CD4-positive, CD25-positive, alpha-beta regulatory T cell (primary cell): ENCODE measurements at places on chromosomes 11 and 22. TPM values are rescaled to one million over a fixed set of nuclear protein-coding genes. Genes with fewer than 3 reads are reported as not detected.

- DNase-seq = no peak
Observed at GRCh38 chr11:19480540-19480939, 232.1 kb upstream of the NAV2 start.

GRCh38 chr11:101187748-101188147 is 58.1 kb upstream of the PGR start:
- no peak for DNase-seq

DNA sequence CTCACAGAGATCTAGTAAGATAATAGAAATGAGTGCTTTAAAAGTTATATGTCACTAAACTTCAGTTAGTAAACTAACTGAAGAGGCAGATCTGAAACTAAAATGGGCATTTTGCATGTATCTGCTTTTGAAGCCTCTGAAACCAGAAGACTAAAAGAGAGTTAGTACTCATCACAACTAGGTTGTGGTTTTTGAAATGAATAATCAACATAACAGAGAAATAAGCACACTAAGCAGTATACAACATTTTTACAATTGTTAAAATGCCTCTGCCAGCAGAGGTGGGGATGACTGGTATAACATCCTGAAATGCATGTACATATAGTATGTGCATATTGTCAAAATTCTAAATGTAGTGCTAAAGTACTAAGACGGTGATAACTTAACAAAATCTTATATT is 564.5 kb downstream of the DLG2 start:
- no peak for DNase-seq

DNA sequence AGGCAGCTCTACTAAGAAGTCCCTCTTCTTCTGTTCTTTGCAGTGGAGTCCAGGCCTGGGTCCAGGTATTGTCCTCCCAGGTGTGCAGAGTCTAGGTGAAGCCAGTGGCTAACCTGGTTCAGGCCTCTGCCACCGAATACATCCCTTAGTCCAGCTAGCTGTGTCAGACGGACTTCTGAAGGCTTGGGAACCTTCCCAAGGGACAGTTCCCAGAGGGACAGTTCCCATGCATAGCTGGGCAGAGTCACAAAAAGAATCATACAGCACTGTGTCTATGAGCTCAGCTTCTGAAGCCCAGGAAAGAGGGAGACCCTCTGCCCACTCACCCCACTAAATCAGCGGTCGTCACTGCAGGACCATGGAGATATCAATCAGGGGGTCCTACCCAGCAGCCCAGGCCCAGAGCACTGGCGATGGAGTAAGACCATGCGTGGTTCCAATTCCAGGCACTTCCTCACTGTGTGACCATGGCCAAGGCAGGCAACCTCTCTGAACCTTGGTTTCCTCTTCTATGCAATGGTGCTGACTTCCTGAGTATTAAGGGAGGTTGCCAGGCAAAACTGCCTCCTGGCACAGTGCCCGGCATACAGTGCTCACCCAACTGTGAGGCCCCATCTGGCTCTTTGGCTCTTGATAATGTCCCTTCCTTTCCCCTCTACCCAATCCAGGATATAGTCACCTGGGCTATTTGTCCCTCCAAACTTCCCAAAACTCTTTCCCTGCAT is 3.4 kb downstream of the MS4A10 start:
- DNase-seq = no peak

The TRIM64C gene
- polyA plus RNA-seq = not detected

The RIBC2 gene
- polyA plus RNA-seq = 0.15 TPM

DNA sequence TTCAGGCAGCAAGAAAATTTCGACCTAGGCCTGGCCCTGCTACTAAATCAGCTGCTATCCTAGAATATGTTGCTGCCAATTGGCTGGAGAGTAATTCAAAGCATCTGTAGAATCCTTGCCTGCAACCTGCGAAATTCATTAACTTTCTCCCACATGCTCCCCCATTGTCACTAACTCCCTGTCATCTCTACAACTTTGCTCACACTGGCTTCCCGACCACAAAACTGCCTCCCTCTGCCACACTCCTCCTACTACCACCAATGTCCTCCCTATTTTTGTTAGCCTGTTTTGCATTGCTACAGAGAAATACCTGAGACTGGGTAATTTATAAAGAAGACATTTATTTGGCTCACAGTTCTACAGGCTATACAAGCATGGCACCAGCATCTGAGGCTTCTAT is 570.6 kb downstream of the INSC start:
- no peak for DNase-seq

DNA sequence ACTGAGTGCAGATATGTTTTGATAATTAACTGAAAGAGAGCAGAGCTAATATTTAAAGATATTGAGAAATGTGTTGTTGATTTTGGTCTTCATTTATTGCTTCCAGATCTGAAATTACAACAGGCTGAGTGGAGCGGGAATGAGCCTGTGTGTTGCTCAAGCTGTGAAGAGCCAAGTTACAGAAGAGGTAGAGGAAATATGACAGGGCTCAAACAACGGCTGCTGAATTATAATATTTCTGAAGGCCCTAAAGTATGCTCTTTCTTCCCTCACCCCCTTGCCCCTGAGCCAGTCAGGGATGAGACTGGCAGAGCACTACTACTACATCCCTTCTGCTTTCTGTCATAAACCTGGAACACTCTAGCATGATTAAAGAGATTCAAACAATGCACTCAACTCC is 115.6 kb downstream of the FANCF start:
- DNase-seq = no peak

GRCh38 chr11:36617543-36618362 is 19.7 kb upstream of the RAG2 start:
- no peak for DNase-seq

The OR5B21 gene
- polyA plus RNA-seq = not detected

The C11orf52 gene
- polyA plus RNA-seq = not detected

DNA sequence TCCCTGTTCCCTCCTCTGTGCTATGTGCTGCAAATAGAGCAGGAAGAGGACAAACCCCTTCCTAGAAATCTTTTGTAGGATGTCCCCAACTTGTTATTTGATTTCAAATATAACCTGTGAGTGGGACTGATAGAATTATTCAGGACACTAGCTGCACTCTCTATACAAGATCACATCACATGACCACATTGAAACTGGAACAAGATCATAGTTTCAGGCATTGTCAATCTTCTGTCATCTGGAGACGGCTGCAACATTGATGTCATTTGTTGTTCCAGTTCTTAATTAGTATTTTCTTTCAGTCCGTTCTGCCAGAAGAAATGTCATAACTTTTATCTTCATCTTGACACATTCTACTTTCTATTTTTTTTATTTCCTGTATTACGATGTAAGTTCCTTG is 89.3 kb downstream of the GRIA4 start:
- no peak for DNase-seq

The PATE2 gene
- polyA plus RNA-seq = not detected

The ROM1 gene
- 0.48 TPM for polyA plus RNA-seq

- no peak for DNase-seq
Observed at GRCh38 chr11:44437122-44437521, 127.2 kb upstream of the ALX4 start.

DNA sequence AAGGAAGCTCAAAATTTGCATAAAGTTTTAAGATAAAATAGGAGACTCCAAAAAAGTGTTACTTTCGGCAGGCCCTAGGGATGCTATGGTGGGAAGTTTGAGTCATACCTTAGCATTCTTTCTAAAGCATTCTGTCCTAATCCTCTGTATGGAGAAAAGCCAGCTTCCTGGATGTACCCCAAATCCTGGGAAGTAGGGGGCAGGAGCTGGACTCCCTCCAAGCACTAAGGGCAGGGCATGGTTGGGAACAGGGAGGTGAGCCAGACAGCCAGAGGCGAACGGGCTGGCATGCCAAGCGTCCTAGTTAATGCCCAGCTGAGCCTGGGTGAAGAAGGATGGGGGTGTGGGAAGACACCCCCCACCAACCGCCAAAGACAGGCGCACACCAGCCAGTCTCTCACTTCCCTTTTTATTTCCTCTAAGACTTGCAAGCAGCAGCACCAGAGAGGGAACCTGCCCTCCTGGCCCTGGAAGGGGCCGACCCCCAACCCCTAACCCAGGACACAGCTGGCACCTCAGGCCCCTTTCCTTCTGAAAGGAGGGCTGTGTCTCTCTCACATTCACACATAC is 23.9 kb downstream of the RTN4RL2 start:
- no peak for DNase-seq

The CALCA gene
- not detected for polyA plus RNA-seq

DNA sequence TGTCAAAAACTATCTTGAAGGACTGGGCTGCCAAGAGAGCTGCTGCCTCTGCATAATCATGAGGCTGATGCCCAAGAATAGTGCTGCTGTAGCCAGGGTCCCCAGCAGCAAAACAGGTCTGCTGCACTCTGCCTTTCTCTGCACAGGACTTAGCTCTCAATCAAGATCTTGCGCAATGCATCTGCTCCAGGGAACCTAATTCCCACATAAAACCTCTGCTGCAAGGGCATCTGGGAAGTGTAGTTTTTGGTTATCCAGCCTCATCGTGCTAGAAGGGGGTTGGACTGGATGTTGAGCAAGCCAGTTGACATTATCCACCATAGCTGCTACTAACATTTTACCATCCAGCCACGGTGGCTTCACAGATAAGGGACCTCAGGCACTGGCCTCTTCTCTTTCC is 192.7 kb downstream of the C11orf91 start:
- DNase-seq = no peak
